ENCODE measurements at places on chromosomes 3 and 15. TPM values are rescaled to one million over a fixed set of nuclear protein-coding genes. Genes with fewer than 3 reads are reported as not detected.
A peak's percentile ranks its signal among the peaks of the same experiment; 100 is the strongest.

DNA sequence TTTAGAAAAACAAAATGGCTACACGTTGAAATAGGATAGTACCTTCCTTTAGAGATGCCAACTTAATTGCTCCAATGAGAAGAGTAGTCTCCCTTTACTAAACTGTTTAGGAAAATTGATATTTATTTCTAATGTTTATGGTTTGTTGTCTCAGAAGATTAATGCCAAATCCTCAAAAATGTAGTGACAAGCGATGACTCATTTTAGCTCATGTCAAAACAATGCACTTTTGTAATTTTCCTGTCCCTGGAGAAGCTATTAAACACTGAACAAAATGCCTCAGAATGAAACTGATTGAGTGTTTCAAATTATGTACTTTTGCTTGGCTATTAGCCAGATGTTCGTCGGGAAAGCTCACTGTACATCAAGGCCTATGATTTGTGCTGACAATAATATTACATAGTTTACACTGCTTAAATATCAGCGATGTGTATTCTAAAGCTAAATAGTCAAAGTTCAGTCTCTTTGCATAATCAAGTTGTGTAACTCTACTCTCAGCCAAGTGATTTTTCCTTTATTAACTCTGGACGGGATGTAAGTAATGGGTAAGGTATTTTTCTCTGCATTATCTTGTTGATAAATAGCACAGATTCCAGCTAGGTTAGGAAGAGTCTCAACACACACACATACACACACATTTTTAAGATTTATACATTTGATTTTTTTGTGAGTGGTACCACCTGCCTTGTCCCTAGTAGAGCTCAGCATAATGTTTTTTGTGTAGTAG, 83.7 kb downstream of the CMSS1 start:
- no peak for DNase-seq

Gene PLD1
- total RNA-seq: not detected

DNA sequence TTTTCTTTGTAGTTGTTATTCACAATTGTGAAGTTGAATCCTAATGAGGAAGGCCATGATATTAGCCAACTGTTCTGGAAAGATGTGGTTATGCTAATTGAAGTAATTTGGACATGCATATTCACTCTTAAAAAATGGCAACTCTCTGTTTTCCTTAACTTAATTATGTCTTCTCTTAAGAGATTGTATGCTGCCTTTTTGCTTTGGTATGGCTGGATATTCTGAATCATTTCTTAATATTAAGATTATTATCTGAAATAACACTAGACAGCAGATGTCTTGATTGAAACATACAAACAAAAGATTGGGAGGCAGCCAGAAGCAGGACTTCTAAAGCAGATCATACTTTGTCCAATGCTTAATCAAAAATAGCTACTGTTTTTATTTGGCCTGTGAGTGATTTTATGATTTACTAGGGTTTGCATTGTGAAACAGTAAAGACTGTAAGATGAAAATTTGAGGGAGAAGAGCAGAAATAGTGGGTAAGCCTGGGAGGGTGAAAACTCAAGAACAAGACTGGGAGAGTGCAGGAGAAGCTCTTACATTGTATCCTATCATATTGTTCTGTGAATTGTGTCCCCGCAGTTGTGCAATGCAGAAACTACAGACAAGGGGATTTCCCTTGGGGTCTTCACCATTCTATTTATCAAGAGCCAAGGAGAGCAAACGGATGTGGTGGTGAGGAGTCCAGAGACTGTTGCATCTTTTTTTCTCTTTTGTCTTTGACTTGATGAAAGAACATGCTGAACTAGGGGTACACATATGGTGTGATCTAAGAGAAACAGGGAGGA, 554.8 kb downstream of the TUSC7 start:
- no peak for DNase-seq

Gene PRR23B
- not detected for total RNA-seq

- DNase-seq: no peak
Measured at GRCh38 chr3:8733332-8734094, at the start of gene CAV3. Gene CAV3 (plus strand): TSS chr3:8733802. CDS start chr3:8733877, 75 bp downstream.

- DNase-seq: no peak
Measured at GRCh38 chr15:64810497-64811326, 14.7 kb downstream of the PIF1 start.

Gene CHCHD4
- 9.8 TPM for total RNA-seq

Gene ZPLD1
- total RNA-seq: not detected

Gene DUOX2
- not detected for total RNA-seq

DNA sequence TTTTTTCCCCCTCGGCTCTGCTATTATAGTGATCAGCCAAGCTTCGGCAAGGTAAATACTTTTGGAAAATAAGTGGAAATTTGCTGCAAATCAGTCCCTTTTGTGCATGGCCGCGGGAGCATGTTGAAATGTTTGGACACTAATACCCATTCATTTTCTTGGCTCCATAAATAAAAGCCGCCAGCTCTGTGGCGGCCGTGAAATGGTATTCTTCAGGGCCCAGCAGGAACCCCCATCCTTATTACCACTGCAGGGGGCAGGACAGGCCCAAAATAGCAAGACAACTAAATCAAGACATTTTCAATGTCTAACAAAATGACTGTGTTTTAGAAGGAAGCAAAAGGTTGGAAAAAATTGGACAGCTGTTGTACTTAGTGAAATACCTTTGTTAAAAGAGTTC, 362.3 kb downstream of the NR2F2 start:
- no peak for DNase-seq

Gene TLR9
- total RNA-seq: 10.4 TPM

DNA sequence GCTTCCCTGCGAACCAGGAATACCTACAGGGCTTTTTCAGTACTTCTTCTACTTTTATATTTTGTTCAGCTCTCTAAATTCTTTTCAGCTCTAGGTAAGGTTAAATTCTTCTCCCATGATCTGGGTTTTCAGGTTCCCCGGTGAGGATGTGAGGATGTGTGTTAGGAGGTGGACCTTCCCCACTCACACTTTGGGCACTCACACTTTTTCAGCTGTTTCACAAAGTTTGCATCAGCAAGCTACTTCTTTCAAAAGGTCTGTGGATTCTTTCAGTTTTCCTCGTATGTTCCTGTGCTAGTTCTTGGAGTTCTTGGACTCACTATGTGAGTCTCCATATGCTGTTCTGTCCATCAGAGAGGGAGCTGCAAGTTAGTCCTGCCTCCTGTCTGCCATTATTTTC, 13.9 kb upstream of the OR5K2 start:
- no peak for DNase-seq

DNA sequence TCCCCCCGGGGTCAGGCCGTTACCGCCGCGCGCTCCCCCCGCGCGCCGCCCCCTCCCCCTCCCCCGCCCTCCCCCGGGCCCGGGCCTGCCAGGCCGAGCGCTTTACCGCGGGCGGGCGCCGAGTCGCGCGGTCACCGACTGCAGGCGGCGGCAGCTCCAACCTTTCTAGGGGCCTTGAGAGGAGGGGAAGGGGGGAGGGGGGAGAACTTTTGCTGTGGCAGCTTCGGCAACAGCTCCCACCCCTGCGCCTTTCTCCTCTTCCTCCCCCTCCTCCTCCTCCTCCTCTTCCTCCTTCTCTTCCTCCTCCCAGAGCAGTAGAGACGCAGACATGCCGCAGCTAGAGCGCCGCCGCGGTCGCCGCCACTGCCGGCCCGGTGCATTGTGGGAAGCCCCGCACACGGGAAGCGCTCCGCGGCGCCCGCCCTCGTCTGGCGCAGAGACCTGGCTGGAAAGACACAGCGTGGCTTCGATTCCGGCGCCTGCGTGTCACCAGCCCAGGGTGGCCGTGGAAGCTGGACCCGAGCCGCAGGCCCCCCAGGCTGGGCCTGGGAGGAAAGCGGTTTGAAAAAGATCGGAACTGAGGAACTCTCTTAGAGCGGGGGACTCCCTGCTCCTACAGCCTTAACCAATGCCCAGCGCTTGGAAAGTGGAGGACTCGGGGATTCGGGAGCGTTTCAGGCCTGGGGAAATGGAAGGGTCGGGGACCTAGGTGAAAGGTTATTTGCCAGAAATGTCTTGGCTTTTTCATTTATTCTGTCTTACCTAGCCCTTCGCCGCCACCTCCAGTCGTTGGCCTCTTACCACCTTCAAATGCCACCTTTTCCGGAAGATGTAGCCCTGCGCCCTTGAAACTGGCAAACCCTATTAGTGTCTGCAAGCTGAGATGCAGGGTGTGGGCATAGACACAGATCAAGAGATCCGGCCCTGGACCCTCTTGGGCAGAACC, at the start of gene ZNF148:
Gene ZNF148, minus strand, starts transcription at position 330 of the 946 bp plus-strand sequence. CDS start 61,685 bp downstream, outside the sequence.
- DNase-seq: peak; percentile 92

DNA sequence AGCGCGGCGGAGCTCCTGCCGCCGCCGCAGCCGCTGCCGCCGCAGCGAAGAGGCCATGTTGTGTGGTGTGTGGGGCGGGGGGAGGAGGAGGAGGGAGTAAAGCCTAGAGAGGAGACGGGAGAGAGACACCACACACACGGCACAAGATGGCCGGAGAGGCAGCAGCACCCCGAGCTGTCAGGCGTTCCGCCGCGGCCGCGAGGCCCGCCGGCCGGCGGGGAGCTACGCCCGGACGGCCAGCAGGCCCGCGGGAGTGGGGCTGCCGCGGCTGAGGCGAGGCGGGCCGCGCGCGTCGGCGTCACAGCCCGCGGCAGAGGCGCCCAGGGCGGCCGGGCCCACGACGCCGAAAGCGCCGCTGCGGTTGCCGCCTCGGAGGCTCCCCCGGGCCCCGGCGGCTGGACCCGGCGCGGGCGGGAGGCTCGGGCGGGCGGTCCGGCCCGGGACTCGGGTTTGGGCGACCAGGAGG, 17.4 kb upstream of the CHD2 start:
- DNase-seq: no peak

- DNase-seq: no peak
Measured at GRCh38 chr3:74314696-74315095, 299.8 kb downstream of the CNTN3 start.

Gene PPP1R14D
- total RNA-seq: not detected

DNA sequence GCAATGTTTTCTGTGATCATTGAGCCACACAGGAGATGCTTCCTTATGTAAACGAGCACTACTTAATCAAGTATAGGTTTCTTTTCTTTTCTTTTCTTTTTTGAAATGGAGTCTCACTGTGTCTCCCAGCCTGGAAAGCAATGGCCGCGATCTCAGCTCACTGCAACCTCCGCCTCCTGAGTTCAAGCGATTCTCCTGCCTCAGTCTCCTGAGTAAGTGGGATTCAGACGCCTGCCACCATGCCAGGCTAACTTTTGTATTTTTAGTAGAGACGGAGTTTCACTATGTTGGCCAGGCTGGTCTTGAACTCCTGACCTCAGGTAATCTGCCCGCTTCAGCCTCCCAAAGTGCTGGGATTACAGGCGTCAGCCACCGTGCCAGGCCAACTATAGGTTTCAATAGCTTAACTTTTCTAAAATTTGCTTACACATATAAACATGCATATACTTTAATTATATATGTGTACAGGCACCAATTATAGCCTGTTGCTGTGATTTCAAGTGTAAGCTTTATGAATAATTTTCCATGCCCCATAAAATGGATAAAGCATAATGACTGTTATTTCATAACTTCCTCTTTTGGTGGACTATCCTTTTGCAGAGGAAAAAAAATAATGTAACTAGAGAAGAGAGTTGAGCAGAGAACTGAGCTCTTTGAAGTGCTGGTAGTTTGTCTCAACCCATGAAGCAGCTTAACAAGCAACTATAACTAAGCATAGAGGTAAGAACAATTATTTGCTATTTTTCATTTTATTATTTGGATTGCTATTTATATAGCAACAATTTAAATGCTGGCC, 24.8 kb upstream of the MBNL1 start:
- DNase-seq: peak; percentile 22

- no peak for DNase-seq
Measured at GRCh38 chr3:195542316-195542697, 818 bp downstream of the PPP1R2 start.

GRCh38 chr3:184756151-184757021, 44.5 kb upstream of the MAGEF1 start:
- DNase-seq: no peak

DNA sequence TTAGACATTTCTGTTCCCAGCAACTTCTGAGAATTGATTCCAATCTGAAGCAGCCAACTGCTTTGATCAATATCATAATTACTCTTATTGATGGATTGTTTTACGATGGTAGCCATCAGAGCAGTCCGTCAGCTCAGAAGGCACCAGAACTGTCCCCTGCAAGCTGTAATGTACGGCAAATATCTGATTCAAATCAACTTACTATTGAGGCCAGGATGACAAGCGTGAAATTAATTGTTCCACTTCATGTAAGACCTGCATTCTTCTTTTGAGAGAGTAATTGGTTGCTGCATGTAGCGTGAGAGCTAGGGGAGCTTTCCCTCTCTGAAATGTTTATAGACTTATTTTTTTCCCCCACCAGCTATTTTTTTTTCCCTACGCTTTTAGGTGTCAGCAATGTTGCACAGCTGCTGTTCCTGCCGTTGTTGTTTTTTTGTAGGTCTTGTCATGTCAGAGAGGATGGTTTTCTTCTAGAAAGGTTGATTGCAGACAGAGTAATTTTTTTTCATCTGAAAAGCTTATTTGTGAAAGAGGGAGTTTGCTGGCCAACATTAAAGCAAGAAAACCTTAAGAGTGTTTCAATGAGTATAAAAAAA, 134.9 kb downstream of the CACNA2D3 start:
- DNase-seq: no peak

- DNase-seq: no peak
Measured at GRCh38 chr3:116316771-116317170, 128.5 kb downstream of the LSAMP start.

GRCh38 chr3:94413336-94414108, 350.7 kb downstream of the NSUN3 start:
- no peak for DNase-seq

Gene RLBP1
- not detected for total RNA-seq

DNA sequence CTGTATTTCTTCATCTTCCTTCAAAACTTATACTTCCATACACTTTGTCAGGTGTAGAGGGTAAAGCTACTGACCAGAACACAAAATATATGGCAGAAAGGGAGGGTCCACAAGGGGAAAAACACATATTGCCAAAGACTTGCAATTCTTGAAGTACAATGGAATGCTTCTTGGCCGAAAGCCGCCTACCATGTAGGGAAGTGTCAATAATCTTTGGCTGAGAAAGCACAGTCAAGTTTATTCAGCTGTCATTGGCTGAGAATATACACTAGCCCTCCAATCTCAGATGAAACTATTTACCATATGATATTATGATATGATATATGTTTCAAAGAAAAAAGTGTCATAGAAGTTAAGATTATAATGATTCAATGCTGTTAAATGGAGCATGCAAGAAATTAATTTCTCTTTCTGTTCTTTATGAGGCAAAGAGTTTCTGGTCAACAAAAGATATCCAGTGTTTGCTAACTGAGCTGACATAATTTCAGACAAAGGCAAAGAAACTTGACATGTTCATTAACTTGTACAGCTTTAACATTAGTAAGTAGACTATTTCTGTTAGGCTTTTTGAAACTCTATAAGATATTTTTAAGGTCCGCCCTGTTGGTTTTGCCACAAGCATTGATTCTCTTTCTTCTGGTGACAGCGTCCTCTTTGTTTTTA, 89.0 kb upstream of the LPP start:
- no peak for DNase-seq

GRCh38 chr3:177977381-177978158, 558.7 kb upstream of the KCNMB2 start:
- no peak for DNase-seq

GRCh38 chr3:15094187-15094875, 4.6 kb downstream of the RBSN start:
- no peak for DNase-seq

DNA sequence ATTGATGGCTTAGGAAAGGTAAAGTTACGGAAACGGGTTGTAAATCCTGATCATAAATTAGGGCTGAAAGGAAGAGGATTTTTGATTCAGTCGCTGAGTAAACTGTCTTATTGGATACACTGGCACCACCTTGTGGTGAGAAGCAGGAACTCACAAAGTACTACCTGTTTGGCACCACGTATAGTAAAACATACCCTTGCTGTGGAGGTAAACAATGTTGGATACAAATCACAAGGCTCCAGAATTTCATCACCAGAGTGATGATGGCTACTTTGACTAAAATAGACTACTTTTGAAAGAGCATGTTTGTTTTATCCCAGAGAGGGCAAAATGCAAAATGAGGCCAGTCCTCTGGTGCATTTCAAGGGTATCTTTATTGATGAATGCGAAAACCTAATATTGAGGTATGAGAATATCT, 216.9 kb downstream of the IGSF11 start:
- no peak for DNase-seq

All from activated B cell treated with CpG ODN at 0.5 μM for 24 hours (primary cell).